NCI-H1436 treated with DMSO at 0.1 percent for 48 hours (cell line): ENCODE measurements at places on chromosomes 13 and 19.

DNA sequence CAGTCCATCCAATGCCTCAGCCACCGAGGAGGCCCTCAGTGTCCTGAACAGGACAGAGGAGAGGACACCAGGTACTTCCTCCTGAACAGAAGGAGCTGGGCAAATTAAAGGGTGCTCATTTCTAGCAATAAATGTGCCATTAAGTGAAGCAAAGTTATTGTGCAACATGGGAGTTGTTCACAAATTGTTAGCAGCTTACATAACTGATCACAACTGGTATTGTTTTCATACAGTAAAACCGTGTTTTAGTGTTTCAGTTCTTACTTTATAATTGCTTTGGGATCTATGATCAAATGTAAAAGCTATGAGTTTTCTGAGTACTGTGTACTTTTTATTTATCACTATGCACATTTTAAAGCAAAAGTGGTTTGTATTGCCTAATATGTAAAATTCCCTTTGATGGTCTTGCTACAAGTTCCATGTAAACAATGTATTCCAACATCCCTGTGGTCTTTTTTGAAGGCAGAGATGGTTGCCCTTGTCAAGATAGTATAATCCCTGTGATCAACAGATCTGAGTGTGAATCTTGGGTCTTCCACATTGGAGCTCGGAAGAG is 263.1 kb downstream of the FGF14 start:
- DNase-seq, result no peak

DNA sequence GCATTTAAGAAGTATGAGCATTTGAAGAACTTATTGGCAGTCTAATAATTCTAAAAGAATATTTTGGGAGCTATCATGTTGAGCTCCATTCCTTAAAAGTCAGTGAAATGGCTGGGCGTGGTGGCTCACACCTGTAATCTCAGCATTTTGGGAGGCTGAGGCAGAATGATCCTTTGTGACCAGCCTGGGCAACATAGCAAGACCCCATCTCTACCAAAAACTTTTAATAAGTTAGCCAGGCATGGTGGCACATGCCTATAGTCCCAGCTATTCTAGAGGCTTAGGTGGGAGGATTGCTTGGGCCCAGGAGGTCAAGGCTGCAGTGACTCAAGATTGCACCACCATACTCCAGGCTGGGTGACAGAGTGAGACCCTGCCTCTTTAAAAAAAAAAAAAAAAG is 8.0 kb downstream of the COG6 start:
- no peak for DNase-seq

GRCh38 chr13:102692491-102692826 is 2.4 kb downstream of the METTL21C start:
- DNase-seq, result no peak

DNA sequence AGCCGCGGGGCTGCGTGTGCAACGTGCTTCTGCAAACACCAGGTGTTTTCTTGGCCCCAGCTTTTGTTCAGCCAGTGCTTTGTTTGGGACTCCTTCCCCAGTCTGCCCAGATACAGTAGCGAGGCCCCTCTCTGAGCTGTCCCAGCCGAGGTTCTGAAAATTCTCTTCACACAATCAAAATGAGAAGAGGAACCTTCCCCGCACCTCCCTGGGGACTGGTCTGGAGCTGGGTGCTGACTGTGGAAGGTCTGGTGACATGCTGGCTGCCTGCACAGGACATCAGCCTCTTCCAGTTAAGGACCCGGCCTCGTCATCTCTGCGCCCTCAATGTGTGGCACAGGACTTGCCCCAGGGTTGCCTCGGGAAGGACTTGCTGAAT is 4.2 kb downstream of the ATP4A start:
- DNase-seq, result no peak

GRCh38 chr19:17226002-17226933 is at the start of gene OCEL1:
TSS of gene OCEL1 (plus strand) at chr19:17226226. CDS start at chr19:17226248, 22 bp downstream.
- peak; percentile 90 for DNase-seq

DNA sequence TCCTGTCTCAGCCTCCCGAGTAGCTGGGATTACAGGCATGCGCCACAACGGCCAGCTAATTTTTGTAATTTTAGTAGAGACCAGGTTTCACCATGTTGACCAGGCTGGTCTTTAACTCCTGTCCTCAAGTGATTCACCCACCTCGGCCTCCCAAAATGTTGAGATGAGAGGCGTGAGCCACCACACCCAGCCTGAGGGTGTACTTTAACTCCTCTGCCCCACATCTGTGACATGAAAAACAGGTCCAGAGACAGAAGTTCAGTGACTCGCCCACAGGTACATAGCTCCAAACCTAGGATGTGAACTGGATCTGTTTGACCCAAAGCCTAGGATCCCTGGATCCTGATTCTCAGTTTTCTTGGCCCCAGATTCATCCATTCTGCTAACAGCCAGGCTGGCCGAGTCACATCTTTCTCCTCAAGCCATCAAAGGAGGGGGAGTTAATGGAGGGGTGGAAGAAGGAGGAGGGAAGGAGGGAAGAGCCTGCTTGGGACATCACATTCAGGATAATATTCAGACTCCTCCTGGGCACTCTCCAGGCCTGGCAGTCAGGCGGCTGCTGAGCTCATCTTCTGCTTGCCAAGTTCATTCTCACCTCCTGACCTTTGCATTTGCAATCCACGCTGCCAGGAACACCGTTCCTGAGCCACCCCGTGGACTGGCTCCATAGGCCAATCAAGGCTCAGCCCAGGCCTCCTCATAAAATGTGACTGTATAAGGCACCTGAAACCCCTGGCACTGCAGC is 3.1 kb downstream of the SPC24 start:
- no peak for DNase-seq
